ENCODE measurements at places on chromosomes 6 and 20.

DNA sequence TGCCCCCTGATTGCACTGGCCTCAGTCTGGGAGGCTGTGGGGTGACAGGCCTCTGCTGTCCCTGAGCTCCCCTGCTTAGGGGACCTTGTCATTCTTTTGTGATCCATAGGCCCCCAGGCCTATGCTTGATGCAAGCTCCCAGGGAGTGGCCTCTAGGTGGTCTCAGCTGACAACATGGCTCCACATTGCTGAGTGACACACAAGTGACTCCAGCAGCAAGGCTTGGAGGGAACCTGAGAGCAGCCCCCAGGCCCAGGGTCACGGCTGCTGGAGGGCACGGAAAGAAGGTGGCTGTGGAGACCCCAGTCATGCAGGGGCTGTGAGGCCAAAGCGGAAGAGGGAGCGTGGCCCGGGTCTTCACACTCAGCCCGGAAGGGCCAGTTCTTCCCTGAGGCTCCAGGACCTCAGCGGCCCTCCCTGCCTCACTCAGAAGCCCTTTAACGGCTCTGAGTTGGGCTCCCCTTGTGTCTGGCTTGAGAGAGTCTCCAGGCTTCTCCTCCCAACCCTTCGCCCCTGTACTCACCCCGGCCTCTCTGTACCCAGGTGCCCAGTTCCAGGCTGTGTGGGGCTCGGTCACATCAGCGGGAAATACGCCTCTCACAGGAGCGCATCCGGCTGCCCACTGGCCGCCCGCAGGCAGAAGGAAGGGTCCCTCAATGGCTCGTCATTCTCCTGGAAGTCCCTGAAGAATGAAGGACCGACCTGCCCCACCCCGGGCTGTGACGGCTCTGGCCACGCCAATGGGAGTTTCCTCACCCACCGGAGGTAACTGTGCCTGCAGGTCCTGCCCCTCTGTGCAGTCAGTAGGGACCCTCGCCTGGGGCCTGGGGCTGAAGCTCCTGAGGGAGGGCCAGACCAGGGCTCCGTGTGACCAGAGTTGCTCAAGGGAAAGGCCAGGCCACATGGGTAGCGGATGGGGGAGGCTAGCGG is 23.7 kb upstream of the PCMTD2 start:
- no peak for DNase-seq

- no peak for DNase-seq
Observed at GRCh38 chr6:3803627-3804468, 45.3 kb upstream of the FAM50B start.

DNA sequence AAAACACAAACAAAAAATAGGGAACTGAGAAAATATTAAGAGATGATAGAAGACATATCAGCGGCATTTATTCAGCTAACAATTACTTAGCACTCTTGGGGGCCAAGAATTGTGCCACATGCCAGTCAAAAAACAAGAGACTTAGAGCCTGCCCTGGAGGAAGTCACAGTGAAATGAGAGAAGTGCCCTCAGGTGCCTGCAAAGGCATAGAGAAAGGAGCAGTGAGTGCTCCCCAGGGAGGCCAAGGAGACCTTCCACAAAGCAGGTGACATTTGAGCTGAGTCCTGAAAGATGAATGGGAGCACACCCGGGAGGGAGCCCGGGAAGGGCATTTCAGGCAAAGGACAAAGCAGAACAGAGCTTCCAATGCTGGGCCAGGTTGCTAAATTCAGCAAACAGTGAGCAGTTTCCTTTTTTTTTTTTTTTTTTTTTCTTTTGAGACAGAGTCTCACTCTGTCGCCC is 184.7 kb upstream of the JARID2 start:
- no peak for DNase-seq

- DNase-seq: no peak
Observed at GRCh38 chr6:137426007-137426689, 68.0 kb downstream of the OLIG3 start.

DNA sequence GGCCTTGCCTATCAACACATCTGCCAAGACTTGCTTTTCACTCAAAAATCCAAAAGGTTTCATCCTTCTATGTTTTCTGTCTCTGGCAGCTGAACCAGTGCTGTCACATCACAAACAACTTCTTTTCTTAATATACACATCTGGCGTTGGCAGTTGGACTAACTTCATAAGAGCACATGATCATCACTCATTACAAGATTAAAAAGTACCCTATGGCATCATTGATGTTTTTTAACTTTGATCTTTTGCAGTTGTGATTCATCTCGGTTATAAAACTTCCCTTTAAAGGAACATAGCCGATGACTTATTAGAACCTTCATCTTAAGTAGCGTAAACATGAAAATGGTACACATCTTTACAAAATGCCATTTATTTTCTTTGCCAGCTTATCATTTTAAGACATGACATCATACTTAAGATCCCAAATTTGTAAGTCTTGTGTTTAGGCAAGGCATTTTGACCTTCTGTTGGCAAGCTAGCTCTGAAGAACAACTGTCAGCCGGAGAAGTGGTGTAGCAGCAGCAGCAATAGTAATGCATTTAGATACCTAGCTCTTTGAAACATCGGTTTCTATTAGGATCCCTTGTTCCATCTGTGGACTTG is 64.2 kb upstream of the SUPT3H start:
- DNase-seq: no peak

- peak; percentile 51 for DNase-seq
Observed at GRCh38 chr6:37171201-37171969, 1.4 kb downstream of the PIM1 start.

DNA sequence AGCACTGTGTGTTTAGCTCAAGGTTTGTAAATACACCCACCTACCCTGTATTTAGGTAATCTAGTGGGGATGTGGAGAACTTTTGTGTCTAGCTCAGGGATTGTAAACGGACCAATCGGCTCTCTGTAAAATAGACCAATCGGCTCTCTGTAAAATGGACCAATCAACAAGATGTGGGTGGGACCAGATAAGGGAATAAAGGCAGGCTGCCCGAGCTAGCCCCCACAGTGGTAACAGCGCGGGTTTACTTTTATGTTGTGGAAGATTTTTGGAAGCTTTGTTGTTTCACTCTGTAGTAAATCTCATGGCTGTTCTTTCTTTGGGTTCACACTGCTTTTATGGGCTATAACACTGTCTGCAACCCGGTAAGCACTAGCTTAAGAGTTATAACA is 32.1 kb upstream of the RANBP9 start:
- no peak for DNase-seq

DNA sequence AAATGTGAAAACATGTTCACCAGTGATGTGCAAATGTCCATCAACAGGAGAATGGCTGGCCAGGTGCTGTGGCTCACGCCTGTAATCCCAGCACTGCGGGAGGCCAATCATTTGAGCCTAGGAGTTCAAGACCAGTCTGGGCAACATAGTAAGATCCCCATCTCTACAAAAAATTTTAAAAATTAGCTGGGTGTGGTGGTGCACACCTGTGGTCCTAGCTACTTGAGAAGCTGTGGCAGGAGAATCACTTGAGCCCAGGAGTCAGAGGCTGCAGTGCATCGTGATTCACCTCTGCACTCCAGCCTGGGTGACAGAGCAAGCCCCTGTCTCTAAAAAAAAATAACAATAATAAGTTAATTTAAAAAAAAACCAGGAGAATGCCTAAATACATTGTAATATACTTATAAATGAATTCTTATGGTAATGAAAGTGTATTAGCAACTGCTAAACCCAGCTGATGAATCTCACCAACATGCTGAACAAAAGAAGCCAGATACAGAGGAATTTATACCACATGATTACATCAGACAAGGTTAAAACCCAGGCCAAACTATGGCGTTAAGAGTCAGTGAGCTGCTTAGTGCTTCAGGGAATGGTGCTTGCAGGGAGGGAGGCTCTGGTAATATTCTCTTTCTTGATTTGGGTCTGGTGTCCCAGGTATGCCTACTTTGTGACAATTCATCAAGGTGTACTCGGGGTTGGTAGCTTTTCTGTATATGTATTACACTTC is 36.4 kb downstream of the RPP40 start:
- no peak for DNase-seq

DNA sequence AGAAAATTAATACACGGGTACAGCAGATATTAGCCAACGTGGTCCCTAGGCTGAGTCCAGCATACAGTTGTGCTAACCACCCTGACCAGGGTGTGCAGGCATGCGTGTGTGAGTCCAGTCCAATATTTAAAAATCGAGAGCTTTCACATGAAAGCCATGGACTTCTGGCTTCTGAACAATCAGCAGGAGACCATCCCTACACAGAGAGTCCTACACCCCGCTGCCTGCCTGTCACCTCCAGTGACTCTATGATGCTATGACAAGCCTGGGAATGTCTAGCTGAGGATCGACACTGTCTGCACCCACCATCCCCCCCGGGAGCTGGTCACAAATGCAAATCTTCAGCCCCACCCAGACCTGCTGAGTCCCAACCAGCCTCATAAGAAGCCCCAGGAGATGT is 7.9 kb downstream of the ACSS1 start:
- DNase-seq: no peak

DNA sequence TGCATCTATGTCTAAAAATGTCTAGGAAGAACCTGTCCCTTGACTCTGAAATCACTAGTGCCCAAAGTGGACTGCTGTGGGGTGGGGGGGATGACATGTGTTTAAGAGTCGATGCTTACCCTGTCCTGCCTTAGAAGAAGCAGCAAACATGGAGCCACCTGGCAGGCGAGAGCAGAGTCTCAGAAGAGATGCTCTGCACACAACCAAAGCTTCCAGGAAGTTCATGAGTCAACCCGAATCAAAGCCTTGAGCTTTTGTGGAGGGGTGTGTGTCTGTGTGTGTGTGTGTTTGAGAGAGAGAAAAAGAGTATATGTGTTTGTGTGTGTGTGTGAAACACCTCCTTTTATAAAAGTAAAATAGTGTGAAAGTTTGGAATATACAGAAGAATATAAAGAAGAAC is 269.9 kb downstream of the ALDH8A1 start:
- no peak for DNase-seq

DNA sequence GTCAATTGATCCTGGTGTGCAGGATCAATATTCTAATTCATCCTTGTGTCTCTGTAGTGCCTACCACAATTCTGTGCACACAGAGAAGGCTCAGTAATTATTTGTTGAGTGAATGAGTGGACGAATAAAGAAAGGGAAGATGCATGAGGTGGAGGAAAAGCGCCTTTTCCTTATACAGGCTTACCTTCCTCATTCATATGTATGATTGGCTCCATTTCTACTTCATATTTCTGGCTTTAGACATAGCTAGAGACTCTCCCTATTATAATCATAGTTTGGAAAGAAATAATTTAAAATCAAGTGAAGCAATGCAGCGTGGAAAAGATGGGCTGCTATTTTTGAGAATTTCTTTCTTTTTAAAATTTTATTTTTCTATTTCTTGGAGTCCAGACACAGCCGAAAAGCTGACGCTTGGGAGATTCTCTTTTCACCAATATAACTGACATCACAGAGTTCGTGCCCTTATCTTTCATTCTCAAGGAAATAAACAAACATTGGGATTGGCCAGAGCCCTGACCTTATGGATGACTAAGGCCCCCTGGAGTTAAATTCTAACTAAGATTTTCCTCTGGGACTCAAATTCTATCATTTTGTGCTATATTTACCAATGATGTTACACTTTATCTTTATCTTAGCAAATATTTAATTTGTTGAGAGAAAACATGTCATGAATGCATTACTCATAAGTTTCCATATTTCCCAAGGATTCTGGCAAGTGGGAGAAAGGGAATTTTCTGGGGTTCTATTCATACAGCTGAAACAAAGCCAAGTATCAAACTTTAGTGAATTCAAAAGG is 48.1 kb downstream of the PRL start:
- DNase-seq: no peak

DNA sequence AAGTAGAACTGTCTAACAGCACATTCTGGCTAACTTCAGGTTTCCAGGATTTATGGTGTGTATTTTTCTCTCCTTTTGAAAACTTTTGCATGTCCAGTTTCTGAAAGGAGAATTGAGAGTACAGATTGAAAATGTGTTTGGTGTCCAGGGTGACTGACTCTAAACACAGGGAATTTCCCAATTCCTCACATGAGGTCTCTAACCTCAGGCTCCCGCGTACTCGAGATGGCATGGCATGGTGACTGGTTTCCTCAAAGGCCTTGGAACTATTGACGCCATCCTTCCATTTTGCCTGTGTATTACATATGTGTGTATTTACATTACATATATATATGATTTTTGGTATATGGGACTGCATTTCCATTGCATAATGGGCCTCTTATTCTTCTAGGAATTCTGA is 52.5 kb downstream of the PRND start:
- DNase-seq: no peak

DNA sequence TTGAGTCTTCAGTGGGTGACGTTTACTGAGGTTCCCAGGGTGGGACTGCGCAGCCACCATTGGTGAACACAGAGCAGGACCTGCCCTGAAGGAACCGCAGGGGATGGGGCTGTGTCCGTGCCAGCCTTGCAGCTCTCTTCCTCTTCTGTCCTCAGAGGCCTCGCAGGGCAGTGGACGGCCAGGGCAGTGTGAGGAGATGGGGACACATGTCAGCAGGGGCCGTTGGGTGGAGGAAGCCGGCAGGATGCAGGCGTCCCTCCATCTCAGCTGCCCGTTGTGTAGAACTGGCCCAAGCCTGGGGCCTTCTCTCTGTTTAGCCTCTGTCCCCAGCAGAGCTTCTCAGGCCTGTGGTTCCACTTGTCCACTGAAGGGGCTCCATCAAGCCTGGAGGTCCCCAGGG is 53.6 kb upstream of the SMOC2 start:
- DNase-seq: no peak

- DNase-seq: no peak
Observed at GRCh38 chr6:82881519-82881918, 184.1 kb downstream of the UBE3D start.

- no peak for DNase-seq
Observed at GRCh38 chr20:37504404-37505096, 16.5 kb upstream of the NNAT start.

Measured in G401 (cell line).